ENCODE measurements at places on chromosomes 5 and 9.
A peak's percentile ranks its signal among the peaks of the same experiment; 100 is the strongest.

DNA sequence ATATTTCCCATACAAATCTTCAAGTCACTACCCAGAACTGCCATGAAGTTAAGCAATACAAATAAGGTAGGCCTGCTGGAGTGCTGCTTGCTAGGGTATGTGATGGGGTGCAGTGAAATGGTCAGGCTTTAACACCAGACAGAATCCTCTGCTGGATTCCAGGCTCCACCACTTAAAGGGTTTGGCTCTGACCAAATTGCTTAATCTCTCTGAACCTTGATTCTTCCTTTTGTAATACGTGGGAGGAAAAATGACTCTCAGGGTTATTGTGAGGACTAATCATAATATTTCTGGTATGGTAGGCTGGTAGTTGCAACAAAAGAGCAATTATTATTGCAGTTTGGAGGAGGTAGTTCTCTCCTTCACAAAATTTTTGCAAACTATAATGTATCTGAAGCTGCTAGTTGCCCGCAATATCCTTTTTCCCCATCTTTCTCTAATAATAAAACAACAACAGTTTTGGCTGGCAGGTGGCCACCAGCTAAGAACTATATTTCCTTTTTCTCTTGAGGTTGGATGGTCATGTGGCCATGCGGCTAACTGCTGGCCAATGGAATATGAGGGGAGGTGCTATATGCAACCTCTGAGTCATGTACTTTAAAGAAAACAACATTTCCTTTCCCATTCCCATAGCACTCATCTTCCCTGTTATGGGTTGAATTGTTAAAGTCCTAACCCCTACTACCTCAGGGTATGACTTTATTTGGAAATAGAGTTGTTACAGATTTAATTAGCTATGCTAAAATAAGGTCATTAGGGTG lies 44.1 kb downstream of the CCL28 start:
- DNase-seq, result no peak

- no peak for DNase-seq
Measured at GRCh38 chr5:58545912-58546311, 37.0 kb upstream of the RAB3C start.

GRCh38 chr5:122165559-122166078 lies 36.3 kb downstream of the ZNF474 start:
- no peak for DNase-seq

GRCh38 chr5:2261004-2261703 lies 378.4 kb upstream of the IRX4 start:
- no peak for DNase-seq

GRCh38 chr5:159481751-159482150 lies 151.5 kb upstream of the IL12B start:
- DNase-seq, result no peak

- DNase-seq, result no peak
Measured at GRCh38 chr5:111851631-111852548, 94.9 kb upstream of the NREP start.

DNA sequence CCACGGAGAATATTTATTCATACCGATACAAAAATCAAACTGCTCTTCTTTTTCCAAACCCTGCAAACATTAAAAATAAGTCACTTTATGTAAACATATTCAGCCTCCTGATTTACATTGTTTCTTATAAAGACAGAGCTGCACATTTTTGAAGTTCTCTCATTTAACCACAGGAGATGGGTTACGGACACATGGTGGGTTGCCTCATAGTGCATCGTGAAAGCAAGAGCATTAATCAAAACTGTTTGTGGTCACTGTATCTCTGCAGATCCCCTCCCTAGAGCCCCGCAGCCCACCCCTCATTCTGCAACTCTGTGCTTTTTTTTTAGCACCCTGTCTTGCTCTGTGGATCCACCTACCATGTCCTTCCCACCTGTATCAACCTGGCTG lies 43.3 kb upstream of the EQTN start:
- DNase-seq, result no peak

- DNase-seq, result no peak
Measured at GRCh38 chr9:127660886-127661741, 45.7 kb upstream of the CFAP157 start.

GRCh38 chr5:66197764-66198405 lies 53.8 kb downstream of the SREK1 start:
- DNase-seq, result no peak

- no peak for DNase-seq
Measured at GRCh38 chr9:134361843-134362414, 35.7 kb downstream of the RXRA start.

DNA sequence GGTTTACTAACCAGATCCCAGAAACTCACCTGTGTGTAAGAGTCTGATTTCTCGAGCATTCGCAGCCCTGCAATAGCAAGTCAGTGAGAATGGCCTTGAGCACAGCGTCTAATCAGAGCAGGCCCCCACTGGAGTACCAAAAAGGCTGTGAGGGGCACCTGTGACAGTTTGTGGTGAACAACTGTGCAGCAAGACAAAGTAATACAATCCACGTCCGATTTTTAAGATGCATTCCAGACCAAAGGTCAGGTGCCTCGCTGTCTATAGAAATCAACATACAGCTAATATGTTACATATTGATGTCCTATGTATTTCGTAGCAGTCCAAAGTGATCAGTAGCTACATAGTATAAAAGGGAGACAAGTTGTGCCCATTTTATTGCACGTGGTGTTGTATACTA lies 55.7 kb upstream of the BOD1 start:
- no peak for DNase-seq

GRCh38 chr9:37290366-37290939 lies 132.0 kb upstream of the GRHPR start:
- DNase-seq, result no peak

DNA sequence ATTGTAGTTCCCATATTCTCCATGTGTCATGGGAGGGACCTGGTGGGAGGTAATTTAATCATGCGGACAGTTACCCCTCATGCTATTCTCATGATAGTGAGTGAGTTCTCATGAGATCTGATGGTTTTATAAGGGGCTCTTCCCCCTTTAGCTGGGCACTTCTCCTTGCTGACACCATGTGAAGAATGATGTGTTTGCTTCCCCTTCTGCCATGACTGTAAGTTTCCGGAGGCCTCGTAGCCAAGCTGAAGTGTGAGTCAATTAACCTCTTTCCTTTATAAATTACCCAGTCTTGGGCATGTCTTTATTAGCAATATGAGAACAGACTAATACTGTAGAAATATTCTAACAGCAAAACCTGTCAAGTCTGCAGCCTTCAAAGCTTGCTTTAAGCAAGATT lies 293.2 kb downstream of the CTNND2 start:
- DNase-seq, result no peak

- no peak for DNase-seq
Measured at GRCh38 chr9:121295662-121296191, 27.8 kb downstream of the GSN start.

GRCh38 chr5:92081958-92082712 lies 699.0 kb upstream of the ARRDC3 start:
- no peak for DNase-seq

- DNase-seq, result no peak
Measured at GRCh38 chr9:34988218-34989002, 1.1 kb upstream of the DNAJB5 start.

DNA sequence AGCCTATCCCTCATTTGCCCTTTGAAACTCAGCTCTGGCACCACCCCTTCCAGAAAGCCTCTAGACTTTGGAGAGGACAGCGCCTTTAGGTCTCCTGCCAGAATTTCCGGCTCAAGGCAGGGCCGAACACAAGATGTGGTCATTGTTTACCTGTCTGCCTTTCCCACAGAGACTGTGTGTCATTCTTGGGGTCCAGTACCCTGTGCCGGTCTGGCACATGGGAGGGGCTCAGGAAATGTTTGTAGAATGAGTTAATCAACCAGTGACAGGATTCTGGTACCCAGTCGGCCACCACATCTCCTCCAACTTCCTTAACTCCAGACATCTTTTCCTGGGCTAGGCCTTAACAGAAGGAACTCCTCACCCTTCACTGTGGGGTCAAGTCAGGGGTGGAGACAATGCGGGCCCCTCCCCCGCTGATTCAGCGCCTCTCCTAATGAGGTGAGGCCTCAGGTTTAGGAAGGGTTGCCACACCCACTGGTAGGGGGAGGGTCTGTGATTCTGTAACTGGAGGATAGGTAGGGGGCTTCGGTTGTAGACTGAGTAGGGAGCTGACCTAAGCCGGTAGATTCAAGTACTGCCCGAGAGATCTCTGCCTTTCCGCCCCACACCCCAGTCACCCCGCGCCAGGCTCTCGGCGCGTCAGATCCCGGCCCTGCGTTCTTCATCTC lies 29.3 kb downstream of the PCDH1 start:
- DNase-seq, result peak; percentile 53

- DNase-seq, result no peak
Measured at GRCh38 chr9:35696520-35697215, 6.9 kb upstream of the TPM2 start.

GRCh38 chr5:144451187-144451973 lies 280.7 kb downstream of the KCTD16 start:
- no peak for DNase-seq

GRCh38 chr5:135372654-135373381 lies 26.2 kb downstream of the MACROH2A1 start:
- DNase-seq, result no peak

DNA sequence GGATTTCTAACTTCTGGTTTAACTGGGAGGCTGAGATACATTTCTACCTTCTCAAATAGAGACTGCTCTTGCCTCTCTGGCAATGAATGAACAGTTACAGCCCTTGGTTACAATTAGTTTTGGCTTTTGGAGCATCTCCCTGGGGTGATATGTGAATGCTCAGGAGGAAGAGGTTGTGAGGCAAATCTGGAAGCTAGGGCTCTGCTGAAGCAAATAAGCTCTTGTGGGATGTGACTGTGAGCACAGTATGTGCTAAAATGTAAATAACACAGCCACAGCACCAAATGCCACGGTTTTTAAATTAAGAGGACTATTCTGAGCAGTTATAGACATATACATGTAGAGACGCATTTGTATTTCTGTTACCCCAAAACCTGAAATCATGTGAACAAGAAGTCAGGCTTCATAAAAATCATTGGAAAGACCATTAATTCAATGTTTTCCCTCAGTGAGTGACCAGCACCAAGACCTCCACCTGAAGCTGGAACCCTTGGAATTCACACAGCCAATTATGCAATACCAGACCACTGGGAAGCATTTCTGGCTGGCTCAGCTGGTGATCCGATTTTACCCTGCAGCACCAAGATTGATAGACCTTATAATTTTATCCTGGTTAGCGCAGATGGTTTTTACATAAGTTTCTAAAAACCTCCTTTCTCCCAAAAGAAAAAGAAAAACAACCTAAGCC lies 3.0 kb upstream of the SLC44A1 start:
- no peak for DNase-seq

GRCh38 chr5:147617191-147617606 lies 107.3 kb upstream of the DPYSL3 start:
- no peak for DNase-seq

DNA sequence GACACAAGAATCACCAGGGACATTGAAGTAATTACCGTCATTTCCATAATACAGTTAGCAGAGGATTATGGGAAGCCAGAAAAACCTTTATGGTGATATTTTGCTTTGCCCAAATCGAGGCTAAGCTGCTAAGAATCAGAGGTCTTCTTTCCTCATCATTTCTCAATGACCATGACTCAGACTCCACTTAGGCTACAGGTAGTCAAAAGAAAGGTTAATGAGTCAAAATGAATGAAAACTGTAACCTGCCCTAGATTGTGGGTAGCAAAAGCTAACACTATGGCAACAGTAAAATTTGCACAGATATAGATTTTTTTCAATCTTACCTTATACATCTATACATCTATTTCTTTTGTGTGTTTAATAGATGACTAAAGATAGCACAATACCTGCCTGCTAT lies 185.8 kb downstream of the CARTPT start:
- no peak for DNase-seq

- no peak for DNase-seq
Measured at GRCh38 chr5:56658972-56659371, 156.4 kb upstream of the MAP3K1 start.

DNA sequence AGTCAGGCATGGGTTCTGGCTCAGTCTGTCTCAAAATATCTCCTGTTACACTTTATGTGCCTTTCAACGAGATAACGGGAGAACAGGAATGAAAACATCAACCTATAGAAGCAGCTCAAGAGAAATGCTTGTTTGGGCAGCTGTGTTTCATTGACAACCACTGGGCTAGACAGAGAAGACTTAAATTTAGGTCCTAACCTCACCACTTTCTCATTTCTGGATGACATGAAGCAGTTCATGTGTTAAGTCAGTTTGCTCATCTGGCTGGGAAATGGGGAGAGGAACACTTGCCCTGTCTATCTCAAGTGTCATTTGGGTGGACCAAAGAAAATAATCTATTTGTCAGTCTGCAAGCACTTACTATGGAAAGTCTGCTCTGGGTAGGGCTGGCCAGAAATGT lies 66.7 kb upstream of the PCA3 start:
- DNase-seq, result no peak

DNA sequence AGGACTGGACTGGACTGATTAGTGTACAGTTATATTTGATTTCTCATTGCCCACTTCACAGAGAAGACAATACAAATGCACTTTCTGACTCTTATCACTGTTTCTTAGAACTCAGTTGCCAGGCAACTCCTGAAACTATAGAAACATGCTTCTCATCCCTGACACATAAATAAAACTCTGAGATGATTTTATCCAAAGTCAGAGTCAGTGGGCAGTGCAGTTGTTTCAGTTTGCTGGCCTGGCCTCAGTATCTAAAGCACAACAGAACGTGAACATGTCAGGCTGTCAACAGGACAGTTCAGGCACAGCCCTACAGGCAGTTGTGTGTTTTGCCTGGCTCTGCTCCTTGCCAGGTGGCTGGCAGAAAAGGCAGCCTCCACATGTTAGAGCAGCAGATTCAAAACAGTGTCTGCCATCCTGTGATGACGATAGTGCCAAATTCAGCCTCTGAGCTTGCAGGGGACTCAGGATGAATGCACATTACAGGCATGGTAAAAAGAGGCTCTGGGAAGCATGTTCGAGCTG lies 65.1 kb upstream of the CCDC152 start:
- no peak for DNase-seq

DNA sequence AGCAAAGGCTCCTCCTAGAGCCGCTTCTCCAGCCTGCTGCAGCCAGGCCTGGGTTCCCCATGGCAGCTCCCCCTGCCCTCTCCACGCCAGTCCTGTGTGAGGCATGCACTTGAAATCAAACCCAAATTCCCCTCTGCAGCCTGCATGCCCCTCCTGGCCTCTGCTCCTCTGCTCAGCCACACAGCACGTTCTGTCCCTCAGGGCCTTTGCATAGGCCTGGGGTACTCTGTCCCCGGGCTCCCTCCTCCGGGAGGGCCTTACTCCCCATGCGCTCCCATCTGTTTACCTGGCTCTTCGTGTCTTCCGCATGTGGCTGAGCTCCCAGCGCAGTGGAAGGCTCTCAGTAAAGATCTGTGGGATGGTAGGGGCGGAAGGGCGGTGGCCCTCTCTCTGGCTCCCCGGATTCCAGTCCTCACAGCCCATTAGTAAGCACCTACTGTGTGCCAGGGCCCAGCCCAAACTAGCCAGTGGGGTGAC lies 203.5 kb upstream of the IER5L start:
- DNase-seq, result no peak

DNA sequence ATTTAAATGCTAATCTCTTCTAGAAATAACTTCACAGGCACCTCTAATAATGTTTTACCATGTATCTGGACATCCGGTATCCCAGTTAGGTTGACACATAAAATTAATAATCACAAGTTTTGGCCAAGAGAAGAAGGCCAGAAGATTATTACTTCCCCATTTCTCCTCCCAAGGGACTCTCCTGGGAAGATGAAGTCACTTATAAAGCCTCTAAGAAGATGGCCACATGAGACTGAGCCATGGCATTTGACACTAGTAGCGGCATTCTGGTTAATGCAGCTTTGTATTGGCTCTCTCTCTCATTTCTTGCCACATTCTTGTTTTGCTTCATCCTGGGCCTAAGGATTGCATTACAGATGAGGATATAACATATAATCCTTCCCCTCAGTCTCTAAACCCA lies 34.5 kb upstream of the RASA1 start:
- no peak for DNase-seq

All from HS-5 (cell line).